GM23248 (cell line): ENCODE measurements at places on chromosomes 12 and 14. TPM values are rescaled to one million over a fixed set of nuclear protein-coding genes. Genes with fewer than 3 reads are reported as not detected.
A peak's percentile ranks its signal among the peaks of the same experiment; 100 is the strongest.

- H3K4me3 ChIP-seq = no peak overlapping the region
- DNase-seq = no peak
- no peaks in the 10 kb centered on the region for H3K27me3 ChIP-seq
- no peaks in the 10 kb centered on the region for H3K4me1 ChIP-seq
Observed at GRCh38 chr12:121237415-121237814, 27.5 kb downstream of the P2RX4 start.

- no peaks in the 10 kb centered on the region for H3K4me1 ChIP-seq
- DNase-seq = no peak
- H3K27me3 ChIP-seq = no peaks in the 10 kb centered on the region
- H3K36me3 ChIP-seq = no peaks in the 10 kb centered on the region
Observed at GRCh38 chr12:56766535-56766934, 3.4 kb downstream of the HSD17B6 start.

GRCh38 chr12:63930971-63931370, 86.5 kb downstream of the SRGAP1 start:
- peaks cover 57% of the 10 kb centered on the region for H3K4me1 ChIP-seq
- no peaks in the 10 kb centered on the region for H3K27me3 ChIP-seq

FOXG1 gene
- not detected in 2 replicates for total RNA-seq

ADGRD1 gene
- 7.9 and 8.2 TPM in 2 replicates for total RNA-seq

- H3K36me3 ChIP-seq = no peaks in the 10 kb centered on the region
- no peaks in the 10 kb centered on the region for H3K27me3 ChIP-seq
- H3K4me1 ChIP-seq = peaks cover 10% of the 10 kb centered on the region
- H3K4me3 ChIP-seq = no peak overlapping the region
Observed at GRCh38 chr14:66119606-66120231, 366.5 kb upstream of the CCDC196 start.

CACNA2D4 gene
- under 0.01 TPM in 1 of 2 replicates, not detected in the other for total RNA-seq

- H3K4me3 ChIP-seq = no peak overlapping the region
- H3K4me1 ChIP-seq = no peaks in the 10 kb centered on the region
- H3K27ac ChIP-seq = no peak overlapping the region
- H3K36me3 ChIP-seq = no peaks in the 10 kb centered on the region
- DNase-seq = no peak
Observed at GRCh38 chr12:20320552-20320951, 47.8 kb upstream of the PDE3A start.

DNA sequence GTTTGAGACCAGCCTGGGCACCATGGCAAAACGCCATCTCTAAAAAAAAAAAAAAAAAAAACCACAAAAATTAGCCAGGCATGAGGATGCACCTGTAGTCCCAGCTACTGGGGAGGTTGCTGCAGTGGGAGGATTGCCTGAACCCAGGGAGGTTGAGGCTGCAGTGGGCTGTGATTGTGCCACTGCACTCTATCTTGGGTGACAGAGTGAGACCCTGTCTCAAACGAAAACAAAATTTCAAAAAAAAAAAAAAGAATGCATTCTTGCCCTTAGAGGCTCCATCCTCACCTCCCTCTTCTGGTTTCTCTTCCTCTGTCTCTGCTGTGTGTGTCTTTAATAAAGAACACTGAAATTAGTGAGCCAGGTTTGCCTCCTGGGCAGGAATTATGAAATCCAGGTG, 107.8 kb downstream of the VCPKMT start:
- no peak for DNase-seq
- no peak overlapping the region for H3K4me3 ChIP-seq
- no peak overlapping the region for H3K27ac ChIP-seq

DNAI7 gene
- not detected in 2 replicates for total RNA-seq

GRCh38 chr12:112555621-112556233, 137.0 kb downstream of the PTPN11 start:
- no peaks in the 10 kb centered on the region for H3K36me3 ChIP-seq
- no peak overlapping the region for H3K4me3 ChIP-seq
- H3K27me3 ChIP-seq = peaks cover 11% of the 10 kb centered on the region; the same call in 1 of the 2 replicates
- no peak overlapping the region for H3K27ac ChIP-seq
- H3K4me1 ChIP-seq = no peaks in the 10 kb centered on the region

DNA sequence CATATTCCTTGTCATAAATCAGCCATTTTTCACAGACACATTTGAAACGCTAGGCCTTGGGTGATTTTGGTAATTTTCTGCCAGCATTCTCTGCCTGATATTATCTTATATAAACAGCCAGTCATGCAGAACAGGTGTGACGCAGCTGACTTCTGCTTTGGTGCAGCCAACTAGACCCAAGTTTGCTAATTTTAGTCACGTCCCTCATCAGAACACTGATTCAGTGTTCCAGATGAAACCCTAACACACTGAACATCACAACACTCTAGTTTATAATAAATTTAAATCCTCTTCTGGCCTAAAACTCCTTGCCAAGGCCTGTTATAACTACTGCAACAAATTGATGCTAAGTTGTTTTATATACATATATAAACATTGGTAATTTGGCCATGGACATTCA, 386.1 kb downstream of the SEC23A start:
- no peaks in the 10 kb centered on the region for H3K27me3 ChIP-seq
- no peak for DNase-seq
- no peaks in the 10 kb centered on the region for H3K4me1 ChIP-seq
- H3K27ac ChIP-seq = no peak overlapping the region

- no peaks in the 10 kb centered on the region for H3K27me3 ChIP-seq
- no peak overlapping the region for H3K27ac ChIP-seq
- no peaks in the 10 kb centered on the region for H3K36me3 ChIP-seq
- H3K4me3 ChIP-seq = no peak overlapping the region
- no peaks in the 10 kb centered on the region for H3K4me1 ChIP-seq
- DNase-seq = no peak
Observed at GRCh38 chr14:80919622-80920021, 21.9 kb downstream of the CEP128 start.

DNA sequence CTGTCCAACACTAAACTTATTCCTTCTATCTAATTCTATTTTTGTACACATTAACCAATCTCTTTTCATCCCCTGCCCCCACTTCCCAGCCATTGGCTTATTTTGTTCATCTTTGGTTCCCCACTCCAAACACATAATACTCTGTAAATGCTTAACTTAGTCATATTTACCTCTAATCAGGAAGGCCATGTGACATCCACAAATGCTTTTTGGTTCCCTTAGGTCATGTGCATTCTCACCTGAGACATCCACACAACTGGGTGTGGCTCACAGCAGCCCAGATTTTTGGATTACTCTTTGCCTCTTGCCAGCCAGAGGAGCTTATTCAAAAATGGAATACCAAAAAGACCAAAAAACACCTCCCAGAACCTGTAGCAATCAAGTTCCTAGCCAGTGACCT, 28.4 kb downstream of the ARL1 start:
- peaks cover 71% of the 10 kb centered on the region for H3K36me3 ChIP-seq
- H3K27ac ChIP-seq = no peak overlapping the region
- no peaks in the 10 kb centered on the region for H3K4me1 ChIP-seq
- H3K27me3 ChIP-seq = no peaks in the 10 kb centered on the region
- H3K4me3 ChIP-seq = no peak overlapping the region

DNA sequence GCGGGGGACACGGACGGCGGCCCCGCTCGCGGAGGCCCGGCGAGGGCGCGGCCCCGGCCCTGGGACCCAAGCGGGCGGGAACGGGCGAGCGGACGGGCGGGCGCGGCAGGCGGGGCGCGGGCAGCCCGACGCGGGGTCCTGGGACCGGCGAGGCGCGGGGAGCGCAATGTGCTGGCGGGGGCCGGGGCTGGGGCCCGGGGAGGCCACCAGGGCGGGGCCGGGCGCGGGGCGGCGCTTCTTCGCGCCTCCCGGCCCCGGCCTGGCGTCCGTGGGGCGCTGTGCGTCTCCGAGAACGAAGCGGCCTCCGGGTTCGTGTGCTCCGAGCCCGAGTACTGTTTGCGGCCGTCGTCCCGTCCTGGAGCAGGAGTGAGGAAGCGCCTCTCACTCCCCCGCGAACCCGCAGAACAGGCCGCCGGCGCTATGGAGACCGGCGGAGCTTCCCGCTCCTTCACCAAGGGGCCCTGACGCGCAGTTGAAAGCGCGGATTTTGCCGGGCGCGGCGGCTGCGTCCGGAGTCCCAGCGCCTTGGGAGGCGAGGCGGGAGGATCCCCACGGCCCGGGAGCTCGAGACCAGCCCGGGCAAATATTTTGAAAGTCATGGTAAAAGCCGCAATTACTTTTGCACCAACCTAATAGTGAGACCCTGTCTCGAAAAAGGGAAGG, 420 bp upstream of the ANKLE2 start:
- peak overlapping the region; percentile 84 for H3K4me3 ChIP-seq
- no peaks in the 10 kb centered on the region for H3K27me3 ChIP-seq
- H3K4me1 ChIP-seq = peaks cover 14% of the 10 kb centered on the region
- H3K36me3 ChIP-seq = no peaks in the 10 kb centered on the region
- peak; percentile 98 for DNase-seq

OR9K2 gene
- not detected in 2 replicates for total RNA-seq

DNA sequence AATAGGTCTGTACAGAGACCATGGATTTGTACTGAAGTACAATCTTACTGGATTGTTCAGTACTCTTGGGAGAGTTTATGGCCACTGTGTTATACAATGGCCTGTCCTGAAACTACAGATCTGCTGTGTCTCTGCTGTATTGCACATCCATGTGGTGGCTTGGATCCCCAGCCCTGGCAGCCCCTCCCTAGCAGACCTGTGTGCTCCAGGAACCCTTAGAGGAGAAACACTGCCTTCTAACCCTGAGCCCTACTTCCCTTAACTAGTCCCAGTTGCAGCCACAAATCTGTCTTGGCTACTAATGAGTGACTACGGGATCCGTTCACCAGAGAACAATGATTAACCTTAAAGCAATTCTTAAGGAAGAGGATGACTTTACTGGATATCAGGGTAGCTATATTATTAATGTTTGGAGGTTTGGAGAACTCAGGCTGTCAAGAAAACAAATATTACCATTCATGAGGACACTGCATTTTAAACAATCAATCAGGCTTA, 27.7 kb downstream of the RNF34 start:
- H3K4me1 ChIP-seq = no peaks in the 10 kb centered on the region
- H3K27ac ChIP-seq = no peak overlapping the region
- DNase-seq = no peak

- no peaks in the 10 kb centered on the region for H3K4me1 ChIP-seq
- H3K27me3 ChIP-seq = no peaks in the 10 kb centered on the region; the same call in 1 of the 2 replicates
- no peaks in the 10 kb centered on the region for H3K36me3 ChIP-seq
- DNase-seq = peak; percentile 31
Observed at GRCh38 chr14:23627961-23628360, 8.2 kb upstream of the DHRS2 start.

DNA sequence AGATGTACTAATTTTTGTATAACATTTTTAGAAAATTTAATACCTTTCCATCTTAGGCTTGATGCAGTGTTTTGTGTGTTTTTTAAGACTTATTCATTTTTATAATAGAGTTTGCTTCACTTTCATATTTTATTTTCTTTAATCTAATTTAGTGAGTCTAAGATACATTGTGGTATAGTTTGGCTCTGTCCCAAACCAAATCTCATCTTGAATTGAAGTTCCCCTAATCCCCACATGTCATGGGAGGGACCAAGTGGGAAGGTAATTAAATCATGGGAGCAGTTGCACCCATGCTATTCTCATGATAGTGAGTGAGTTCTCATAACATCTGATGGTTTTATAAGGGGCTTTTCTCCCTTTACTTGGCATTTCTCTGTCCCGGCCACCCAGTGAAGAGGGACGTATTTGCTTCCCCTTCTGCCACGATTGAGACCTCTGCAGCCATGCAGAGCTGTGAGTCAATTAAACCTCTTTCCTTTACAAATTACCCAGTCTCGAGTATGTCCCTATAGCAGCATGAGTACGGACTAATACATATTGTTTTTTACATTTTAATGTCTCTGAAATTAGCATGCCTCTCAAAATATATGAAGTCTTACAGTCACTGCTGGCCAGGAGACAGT, 34.9 kb downstream of the GABARAPL1 start:
- H3K36me3 ChIP-seq = no peaks in the 10 kb centered on the region
- H3K27me3 ChIP-seq = no peaks in the 10 kb centered on the region
- H3K27ac ChIP-seq = no peak overlapping the region
- no peak overlapping the region for H3K4me3 ChIP-seq
- DNase-seq = no peak

- no peak overlapping the region for H3K4me3 ChIP-seq
- H3K4me1 ChIP-seq = no peaks in the 10 kb centered on the region
- H3K27ac ChIP-seq = no peak overlapping the region
Observed at GRCh38 chr12:34033628-34034296, 11.5 kb downstream of the ALG10 start.

- no peaks in the 10 kb centered on the region for H3K27me3 ChIP-seq
- DNase-seq = no peak
- H3K4me3 ChIP-seq = no peak overlapping the region
- H3K36me3 ChIP-seq = no peaks in the 10 kb centered on the region
- H3K27ac ChIP-seq = no peak overlapping the region
Observed at GRCh38 chr14:90897022-90897421, 80.8 kb upstream of the TTC7B start.

GRCh38 chr12:6280672-6281071, 29.8 kb upstream of the PLEKHG6 start:
- DNase-seq = no peak
- peak overlapping the region; percentile 70 for H3K27ac ChIP-seq
- no peaks in the 10 kb centered on the region for H3K27me3 ChIP-seq
- H3K4me1 ChIP-seq = peaks cover 28% of the 10 kb centered on the region

- no peaks in the 10 kb centered on the region for H3K4me1 ChIP-seq
- H3K36me3 ChIP-seq = no peaks in the 10 kb centered on the region
- H3K27ac ChIP-seq = no peak overlapping the region
- peak; percentile 43 for DNase-seq
Observed at GRCh38 chr12:114248527-114248926, 157.4 kb downstream of the TBX5 start.

WNT1 gene
- total RNA-seq = not detected in 2 replicates

CMKLR1 gene
- total RNA-seq = 2.9 and 4.9 TPM in 2 replicates

GRCh38 chr14:72653026-72653425, 240.9 kb downstream of the DPF3 start:
- no peaks in the 10 kb centered on the region for H3K36me3 ChIP-seq
- peaks cover 29% of the 10 kb centered on the region for H3K4me1 ChIP-seq
- no peak overlapping the region for H3K27ac ChIP-seq
- no peak overlapping the region for H3K4me3 ChIP-seq

TEX52 gene
- total RNA-seq = not detected in 2 replicates

PDZRN4 gene
- not detected in 2 replicates for total RNA-seq

PPP4R4 gene
- under 0.01 and 0.22 TPM in 2 replicates for total RNA-seq

GRCh38 chr14:53032161-53032803, 81.4 kb upstream of the FERMT2 start:
- peak overlapping the region; percentile 7 for H3K4me3 ChIP-seq
- H3K4me1 ChIP-seq = peaks cover 53% of the 10 kb centered on the region
- H3K27ac ChIP-seq = peak overlapping the region; percentile 54

DNA sequence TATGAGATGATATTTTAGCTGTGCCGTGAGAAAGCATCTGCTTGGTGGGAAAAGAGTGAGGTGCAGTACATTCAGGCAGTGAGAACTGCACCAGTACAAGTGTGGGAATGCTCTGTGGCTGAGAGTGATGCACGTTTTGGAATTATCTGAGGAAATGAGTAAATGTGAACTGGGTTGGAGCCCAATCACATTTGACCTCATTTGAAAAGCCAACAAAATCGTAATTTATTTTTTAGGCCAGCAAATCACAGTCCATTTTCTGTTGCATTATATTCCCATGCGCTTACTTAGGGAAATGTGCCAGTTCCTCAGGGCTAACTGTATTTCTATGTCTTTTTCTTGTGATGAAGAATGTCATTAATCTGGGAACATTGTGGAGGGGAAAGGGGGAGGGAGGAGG, 77.3 kb downstream of the SNAPC1 start:
- H3K4me1 ChIP-seq = peaks cover 15% of the 10 kb centered on the region
- peak; percentile 74 for DNase-seq
- no peaks in the 10 kb centered on the region for H3K36me3 ChIP-seq
- 0 out of 2 replicates have a peak, but pooled peaks cover 5% of the 10 kb centered on the region for H3K27me3 ChIP-seq
- H3K4me3 ChIP-seq = no peak overlapping the region

GRCh38 chr12:112261559-112261958, 120.7 kb downstream of the HECTD4 start:
- H3K27me3 ChIP-seq = no peaks in the 10 kb centered on the region
- no peak for DNase-seq
- H3K4me3 ChIP-seq = no peak overlapping the region
- H3K4me1 ChIP-seq = no peaks in the 10 kb centered on the region
- peaks cover 35% of the 10 kb centered on the region for H3K36me3 ChIP-seq

- no peaks in the 10 kb centered on the region for H3K4me1 ChIP-seq
- H3K27ac ChIP-seq = no peak overlapping the region
- no peaks in the 10 kb centered on the region for H3K36me3 ChIP-seq
- no peak for DNase-seq
Observed at GRCh38 chr14:36507847-36508417, 12.1 kb downstream of the NKX2-1 start.
